ENCODE measurements at places on chromosomes 6 and 20.

- no peak for DNase-seq
These were observed 90.5 kb downstream of the SAMD3 start for GRCh38 chr6:130132286-130132701.

DNA sequence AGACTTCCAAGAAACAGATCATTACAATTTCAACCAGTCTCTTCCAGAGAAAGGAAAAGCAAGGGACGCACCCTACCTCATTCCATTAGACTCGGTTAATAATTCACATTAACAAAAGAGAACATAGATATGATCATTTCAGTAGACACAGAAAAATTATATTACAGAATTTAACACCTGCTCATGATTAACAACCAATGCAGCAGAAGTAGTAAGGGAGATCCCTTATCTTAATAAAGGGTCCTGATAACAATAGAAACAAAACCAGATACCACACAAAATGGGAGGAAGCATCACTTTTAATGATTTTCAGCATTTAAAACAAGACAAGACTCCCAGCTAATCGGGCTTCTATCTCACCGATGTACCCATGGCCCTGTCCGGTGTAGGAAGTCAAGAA is 215.0 kb downstream of the TBC1D7 start:
- no peak for DNase-seq

- no peak for DNase-seq
These were observed 121.7 kb upstream of the NXT1 start for GRCh38 chr20:23228912-23229311.

GRCh38 chr6:40986921-40987819 is 51.9 kb downstream of the UNC5CL start:
- DNase-seq: no peak

DNA sequence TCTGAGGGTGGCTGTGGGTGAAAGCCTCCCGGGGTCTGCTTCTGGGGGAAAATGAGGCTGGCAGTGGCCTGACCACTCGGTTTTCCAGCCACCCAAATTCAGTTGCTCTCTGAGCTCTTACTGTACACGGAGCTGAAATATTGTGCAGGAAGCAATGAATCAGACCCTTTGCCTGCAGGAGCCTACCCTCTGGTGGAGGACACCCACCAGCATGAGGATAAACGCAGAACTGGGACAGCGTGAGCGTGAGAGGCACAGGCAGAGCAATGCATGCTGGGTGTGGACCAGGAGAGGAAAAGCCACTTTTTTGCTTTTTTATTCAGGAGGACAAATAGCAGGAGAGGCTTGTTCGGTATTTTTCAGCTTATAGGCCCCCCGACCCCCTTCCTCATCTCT is 298.0 kb downstream of the QKI start:
- DNase-seq: no peak

GRCh38 chr20:52270001-52270606 is 78.5 kb upstream of the ZFP64 start:
- no peak for DNase-seq

DNA sequence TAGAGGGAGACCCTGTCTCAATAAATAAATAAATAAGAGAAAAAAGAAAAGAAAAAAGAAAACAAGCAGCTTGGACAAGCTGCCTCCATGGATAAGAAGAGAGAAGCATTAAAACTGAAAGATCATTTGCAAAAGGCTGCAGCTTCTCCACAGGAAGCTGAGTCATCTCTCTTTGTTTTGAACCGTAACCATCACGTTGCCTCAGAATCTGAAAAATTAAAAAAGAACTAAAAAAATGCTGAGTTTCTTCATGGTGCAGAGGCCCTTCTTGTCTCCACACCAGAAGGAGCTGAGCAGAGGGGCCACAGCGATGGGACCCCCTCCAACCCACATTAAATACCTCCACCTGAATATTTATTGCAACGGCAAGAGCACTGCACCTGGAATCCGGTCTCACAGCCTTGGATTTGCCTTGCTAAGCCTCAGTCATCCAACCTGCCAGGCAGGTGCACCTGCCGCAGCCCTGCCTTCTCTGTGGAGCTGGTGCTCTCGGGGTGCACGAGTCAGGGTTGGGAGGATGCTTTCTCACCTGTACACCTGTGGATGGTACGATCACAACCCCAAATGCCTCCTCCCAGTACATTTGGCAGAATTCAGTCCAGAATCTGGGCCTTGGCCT is 28.1 kb downstream of the TOX2 start:
- peak; percentile 37 for DNase-seq

DNA sequence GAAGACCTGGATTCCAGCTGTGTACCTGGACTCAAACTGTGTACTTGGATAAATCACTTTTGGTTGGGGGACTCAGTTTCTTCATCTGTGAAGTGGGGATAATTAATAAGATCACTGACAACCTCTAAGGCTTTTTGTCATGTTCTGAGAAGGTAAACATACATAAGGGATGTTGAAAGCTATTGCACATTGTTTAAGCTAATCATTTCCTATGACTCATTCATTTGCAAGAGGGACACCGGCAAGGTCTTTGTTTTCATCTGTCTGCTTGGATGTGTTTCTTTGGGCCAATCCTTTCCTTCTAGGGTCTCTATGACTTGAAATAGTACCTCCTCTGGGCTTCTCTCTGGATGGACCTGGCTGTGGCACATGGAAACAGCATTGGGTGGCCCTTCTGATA is 6.8 kb downstream of the PROKR2 start:
- DNase-seq: no peak

DNA sequence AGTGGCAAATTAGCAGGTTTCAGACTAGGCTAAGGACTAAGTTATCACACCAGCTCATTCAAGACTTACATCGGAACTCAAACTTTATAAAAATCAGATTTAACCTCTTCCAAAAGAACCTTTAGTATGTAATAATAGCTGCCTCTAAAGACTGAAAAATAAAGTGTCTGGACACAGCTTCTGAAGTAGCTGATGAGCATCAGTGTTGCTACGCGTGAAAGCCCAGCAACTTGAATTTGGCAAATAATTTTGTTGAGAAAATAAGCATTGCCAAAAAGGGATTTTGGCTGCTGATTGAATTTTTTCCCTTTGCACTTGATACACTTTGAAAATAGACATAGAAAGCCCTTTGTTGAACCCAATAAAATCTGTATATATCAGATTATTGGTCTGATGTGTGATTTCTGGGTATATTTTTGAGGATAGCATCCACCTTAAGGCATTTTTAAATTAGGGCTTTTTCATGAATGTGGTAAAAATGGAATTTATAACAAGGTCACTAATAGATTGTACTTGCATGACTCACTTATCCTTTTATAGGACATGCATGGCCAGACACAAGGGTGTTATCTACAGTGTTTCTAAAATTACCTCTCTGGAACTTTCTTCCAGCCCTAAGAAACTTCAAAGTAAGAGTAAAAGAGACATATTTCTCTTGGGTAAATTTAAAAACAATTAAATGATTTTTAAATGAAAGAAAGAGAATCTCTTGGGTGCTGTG is 350.4 kb downstream of the TENT5A start:
- no peak for DNase-seq

DNA sequence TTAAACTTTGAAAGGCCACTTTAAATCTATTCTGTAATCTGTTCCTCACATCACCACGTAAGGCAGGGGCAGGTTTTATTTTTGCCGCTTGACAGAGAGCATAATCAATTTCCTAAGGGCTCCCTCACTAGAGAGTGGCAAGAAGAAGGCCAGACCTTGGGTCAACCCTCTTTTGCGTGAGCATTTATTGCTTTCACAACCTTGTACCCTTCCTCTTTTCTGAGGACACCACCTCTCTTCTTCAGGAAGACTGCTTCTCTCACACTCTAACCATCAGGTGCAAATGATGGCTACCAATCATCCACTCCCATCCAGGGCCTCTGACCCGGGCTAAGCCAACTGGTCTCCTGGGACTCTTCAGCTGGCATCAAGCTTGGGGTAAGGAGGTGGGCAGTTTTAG is 25.2 kb upstream of the QKI start:
- DNase-seq: no peak

Measured in ACHN (cell line).